ENCODE measurements at places on chromosomes 3 and 15.
A peak's percentile ranks its signal among the peaks of the same experiment; 100 is the strongest.

DNA sequence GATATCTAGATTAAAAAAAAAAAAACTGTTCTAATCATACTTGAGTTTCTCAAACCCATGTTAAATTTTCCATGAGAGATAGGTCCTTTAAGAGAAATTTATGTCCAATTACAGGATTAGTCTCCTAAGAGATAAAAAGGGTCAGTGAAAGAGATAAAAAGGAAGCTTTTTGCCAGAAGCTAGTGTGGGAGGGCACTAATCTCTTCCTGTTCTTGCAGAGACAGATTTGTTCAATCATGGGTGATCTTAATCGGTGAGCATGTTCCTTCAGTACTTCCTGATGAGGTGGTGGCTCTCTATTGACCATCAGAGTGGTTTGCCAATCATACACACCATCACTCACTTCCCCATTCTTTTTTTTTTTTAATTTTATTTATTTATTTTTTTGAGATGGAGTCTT, 16.9 kb upstream of the LPP start:
- no peak for DNase-seq

- no peak for DNase-seq
These were observed 94.6 kb upstream of the RASGRF1 start for GRCh38 chr15:79185199-79185598.

DNA sequence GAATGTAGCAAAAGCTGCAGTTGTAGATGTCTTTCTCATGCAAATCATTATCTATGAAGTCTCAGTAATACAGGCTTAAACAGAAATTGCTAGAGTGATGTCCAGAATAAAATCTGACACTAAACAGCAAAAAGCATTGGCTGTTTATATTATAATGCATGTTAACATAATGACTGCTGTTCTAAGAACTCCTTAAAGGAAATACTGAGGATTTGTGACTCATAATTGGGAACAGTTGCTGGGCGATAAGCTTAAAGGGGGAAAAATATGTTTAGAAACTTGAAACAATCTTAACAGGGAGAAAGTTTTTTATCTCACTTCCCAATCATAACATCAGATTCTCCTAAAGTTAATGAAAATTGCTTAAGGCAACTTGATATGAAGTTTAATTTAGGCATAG, 17.5 kb downstream of the TIPARP start:
- peak; percentile 74 for DNase-seq

GRCh38 chr15:36884936-36885635, 215.3 kb downstream of the MEIS2 start:
- DNase-seq, result no peak

DNA sequence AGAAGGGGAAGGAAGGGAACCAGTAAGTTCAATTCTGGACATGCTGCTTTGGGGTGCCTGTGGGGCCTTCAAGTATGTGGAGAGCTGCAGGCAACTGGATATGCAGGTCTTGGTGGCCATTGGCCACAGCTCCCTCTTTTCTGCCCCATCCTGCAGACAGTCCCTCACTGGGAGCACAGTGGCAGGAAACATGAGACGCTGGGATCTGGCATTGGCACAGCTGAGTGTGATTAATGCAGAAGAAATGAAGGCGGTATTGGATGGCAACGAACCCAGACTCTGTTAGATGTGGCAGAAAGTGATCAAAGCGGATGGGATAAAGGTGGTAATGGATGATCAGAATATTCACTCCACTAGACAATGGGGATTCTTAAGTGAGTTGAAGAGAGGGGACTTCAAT, 23.2 kb upstream of the VPS8 start:
- DNase-seq, result peak; percentile 59

GRCh38 chr15:83955806-83956265, 279.7 kb upstream of the GOLGA6L4 start:
- no peak for DNase-seq

- no peak for DNase-seq
These were observed 2.8 kb upstream of the VILL start for GRCh38 chr3:37987751-37988179.

DNA sequence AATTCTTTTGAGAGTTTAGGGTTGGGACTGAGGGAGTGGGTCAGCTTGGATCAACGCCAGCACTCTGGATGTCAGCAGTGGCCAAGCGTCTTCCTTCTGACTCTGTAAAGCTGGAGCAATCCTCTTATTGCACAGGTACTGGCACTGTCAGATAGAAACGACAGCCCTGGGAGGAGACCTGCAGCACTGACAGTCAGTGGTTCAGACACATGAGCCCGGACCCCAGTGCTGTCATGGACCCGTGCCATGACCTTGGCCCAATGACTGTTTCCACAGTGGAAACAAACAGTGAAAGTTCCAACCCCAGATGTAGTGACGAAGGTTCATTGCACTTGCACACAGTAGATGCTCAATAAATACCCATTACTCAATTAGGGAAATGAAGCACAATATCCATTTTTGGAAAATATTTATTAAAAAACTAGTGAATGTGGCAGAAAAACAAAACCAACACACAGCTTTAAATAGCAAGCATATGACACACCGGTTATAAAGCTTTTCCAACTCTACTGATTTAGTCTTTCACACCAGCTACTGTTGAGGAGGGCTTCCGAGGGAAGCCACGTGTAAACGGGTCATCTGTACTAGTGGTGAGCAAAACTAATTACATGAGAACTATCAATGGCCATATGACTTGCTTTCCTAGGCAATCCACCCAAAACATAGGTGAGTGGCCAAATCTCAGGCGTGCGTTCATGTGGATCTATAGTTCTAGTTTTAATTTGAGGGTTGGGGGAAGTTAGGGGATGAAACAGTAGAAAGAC, 22.1 kb downstream of the SIAH2 start:
- no peak for DNase-seq

- peak; percentile 4 for DNase-seq
These were observed 47.4 kb downstream of the ZNF717 start for GRCh38 chr3:75737831-75738493.

GRCh38 chr3:34969513-34969912, 669.8 kb upstream of the ARPP21 start:
- no peak for DNase-seq

DNA sequence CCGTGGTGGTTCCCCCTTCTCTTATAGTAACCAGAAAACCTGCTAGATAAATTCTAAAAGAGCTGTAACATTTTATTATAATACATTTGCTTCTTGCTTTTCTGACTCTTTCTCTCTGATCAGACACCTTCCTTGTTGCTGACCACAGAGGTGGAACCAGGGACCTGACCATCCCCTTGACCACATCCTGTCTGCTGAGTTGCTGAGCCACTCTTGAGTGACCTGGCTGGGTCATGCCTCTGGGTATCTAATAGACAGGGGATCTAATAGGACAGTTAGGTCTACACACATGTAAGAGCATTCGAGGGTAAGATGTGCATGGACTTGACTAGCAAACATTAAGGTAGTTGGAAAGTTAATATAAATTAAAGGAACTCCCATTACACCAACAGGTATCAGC, 22.8 kb upstream of the TRIM59 start:
- no peak for DNase-seq
